ENCODE measurements at places on chromosomes 1 and 21.

DNA sequence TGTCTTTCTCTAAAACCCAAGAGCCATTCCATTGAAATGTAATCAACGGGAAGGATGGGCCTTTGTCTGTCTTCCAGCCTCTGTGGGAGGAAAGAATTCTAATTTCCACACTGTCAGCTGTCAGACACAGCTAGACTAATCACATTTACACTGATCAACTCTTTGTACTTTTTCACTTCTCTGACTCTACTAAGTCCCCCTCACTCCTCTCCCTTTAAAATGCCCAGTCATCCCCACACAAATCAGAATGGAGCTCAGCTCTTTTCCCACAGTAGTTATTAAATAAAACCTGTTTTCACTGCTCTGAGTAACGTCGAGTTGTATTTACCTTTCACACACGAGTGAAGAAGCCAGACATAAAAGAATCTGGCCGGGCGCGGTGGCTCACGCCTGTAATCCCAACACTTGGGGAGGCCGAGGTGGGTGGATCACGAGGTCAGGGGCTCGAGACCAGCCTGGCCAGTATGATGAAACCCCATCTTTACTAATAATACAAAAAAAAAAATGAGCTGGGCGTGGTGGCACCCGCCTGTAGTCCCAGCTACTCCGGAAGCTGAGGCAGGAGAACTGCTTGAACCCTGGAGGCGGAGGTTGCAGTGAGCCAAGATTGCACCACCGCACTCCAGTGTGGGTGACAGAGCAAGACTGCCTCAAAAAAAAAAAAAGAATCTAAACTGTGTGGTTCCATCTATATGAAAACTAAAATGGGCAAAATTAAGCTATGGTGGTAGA lies 13.3 kb downstream of the ZBTB8OS start:
- no peak for DNase-seq

DNA sequence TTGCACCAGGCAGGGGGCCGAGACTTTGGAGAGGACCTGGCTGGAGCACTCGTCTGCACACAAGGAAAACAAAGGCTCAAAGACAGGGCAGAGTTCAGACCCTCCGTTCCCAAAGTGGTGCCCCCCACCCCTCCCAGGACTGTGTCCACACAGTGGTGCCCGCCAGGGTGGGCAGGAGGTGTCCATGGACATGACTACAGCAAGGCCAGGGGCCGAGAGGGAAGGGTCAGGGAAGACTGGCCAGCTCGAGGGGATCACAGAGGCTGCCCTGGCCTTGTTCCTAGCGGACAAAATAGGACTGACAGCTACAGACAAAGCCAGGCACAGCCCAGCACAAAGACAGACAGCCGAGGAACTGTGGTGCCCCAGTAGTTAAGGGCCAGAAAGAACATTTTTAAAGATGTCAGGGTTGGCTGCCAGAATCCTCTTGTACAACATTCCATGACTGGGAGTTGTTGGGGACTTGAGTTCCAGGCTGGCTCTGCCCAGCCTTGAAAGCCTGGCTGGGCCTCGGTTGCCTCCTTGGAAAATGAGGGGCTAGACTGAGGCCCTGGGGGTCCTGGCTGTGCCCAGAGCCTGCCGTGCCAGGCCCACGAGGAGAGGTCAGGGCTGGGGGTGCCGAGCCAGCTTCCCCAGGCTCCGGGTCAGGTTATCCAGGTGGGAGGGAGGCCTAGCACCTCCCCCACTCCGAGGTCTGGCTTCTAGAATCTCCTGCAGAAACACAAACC lies 63.7 kb downstream of the SLX9 start:
- DNase-seq = no peak

GRCh38 chr1:231419147-231419546 lies 2.9 kb downstream of the EGLN1 start:
- DNase-seq = no peak

DNA sequence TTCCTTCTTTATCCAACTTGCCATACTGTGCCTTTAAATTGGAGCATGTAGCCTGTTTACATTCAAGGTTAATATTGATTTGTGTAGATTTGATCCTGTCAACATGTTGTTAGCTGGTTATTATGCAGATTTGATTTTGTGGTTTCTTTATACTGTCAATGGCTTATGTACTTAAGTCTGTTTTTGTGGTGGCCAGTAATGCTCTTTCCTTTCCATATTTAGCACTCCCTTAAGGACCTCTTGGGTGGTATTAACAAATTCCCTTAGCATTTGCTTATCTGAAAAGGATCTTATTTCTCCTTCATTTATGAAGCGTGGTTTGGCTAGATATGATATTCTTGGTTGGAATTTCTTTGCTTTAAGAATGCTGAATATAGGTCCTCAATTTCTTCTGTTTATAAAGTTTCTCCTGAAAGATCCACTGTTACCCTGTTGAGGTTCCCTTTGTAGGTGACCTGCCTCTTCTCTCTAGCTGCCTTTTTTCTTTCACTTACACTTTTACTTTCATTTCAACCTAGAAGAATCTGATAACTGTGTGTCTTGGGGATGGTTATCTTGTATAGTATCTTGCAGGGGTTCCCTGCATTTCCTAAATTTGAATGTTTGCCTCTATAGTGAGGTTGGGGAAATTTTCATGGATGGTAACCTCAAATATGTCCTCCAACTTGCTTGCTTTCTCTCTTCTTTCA lies 86.9 kb upstream of the NEGR1 start:
- no peak for DNase-seq

DNA sequence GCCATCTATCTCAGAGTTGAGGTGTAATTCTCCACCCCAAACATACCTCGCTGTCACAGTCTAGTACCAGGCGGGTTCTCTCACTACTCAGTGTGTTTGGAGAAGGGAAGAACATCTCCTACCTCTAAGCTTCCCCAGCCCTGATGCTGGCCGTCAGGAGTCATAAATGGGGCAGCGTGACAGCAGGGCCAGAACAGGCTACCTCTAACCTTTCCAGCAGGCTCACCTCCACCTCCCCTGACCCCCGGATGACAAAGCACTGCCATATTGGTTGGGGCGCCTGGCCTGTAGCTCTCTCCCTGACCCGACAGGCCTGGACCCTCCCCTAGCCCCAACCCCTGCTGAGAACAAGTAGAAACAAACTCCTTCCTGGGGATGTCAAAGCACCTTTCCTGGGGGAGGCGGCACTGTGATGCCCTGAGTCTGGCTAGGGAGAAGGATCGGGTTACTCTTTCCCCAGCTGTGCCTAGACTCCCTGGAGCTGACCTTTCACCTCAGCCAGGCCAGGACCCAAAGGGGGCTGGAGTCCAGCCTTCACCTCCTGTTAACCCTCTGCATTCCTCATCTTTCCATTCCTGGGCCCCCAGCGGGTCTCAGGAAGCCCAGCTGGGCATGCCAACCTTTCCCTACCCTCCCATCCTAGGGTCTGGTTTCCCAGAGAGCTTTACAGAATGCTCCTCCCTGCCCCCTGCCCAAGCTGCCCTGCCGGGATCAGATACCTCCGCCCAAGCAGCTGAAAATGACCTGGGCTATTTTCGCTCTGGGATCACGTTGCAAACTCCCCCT lies 34.2 kb downstream of the AHDC1 start:
- no peak for DNase-seq

DNA sequence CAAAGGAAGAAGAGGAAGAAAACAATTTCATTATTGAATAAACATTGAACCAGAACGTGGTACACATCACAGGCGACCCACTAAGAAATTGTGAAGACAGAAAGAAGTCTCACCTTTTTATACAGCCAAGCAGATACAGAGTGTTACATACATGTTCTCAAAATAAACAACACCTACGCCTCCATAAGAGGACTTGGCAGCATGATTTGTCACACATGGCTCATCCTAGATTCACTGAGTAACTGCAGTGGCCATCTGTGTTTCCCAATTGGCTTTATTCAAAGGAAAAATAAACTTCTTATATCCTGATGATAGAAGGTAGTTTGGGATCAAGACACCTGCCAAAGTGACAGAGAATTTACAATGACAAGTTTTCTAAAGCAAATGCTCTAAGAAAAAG lies 7.6 kb upstream of the KRTAP19-8 start:
- no peak for DNase-seq

DNA sequence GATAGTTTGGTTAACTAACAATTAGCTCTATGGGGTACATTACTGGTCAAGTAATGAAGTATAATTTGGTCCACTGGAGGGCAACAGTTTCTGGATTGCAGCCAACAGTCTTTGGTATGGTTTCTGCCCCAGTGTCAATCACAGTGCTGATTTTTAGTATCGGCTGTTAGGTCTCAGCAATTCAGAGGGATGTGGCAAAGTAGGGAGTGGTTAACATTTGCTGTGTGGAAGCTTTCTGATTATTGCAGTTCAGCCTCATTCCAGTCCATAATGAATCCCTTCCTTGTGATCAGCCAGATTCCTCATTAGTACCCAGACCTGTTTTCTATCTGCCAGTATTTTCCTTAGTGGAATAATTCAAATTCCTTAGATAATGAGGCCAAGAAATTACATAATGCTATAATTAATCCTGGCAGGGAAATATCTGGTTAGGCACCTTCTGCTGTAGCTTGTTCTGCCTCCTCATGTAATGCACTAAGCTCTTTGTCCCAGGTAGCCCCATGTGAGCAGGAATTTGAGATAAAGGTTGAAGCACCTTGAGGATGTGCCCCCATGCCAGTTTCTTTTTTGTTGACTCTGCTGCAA lies 14.0 kb downstream of the F3 start:
- no peak for DNase-seq

- DNase-seq = no peak
Measured at GRCh38 chr1:155125946-155126555, 1.6 kb upstream of the EFNA1 start.

- DNase-seq = peak; percentile 59
Measured at GRCh38 chr1:181936768-181937581, 124.5 kb downstream of the ZNF648 start.

DNA sequence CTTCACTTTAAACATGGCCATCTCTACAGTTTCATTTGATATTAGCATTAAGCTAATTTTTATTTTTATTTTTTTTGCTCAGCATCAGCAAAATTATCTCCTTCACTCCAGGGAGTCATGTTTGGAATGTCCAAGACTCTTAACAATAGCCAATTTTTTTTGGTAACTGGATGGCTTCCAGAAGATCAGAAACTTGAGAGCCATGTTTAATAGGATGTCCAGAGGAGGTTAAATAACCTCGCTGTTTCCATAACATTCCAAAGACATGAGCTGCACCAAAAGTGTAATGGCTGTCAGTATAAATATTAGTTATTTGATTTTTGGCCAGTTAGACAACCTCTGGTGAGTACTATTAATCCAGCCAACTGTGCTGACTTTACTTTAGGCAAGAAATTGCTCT lies 80.7 kb downstream of the DNTTIP2 start:
- no peak for DNase-seq

- DNase-seq = no peak
Measured at GRCh38 chr1:3372317-3372716, 82.1 kb upstream of the ARHGEF16 start.
